ENCODE measurements at places on chromosomes 3 and 15.

- DNase-seq = peak; percentile 21
These were observed 289 bp downstream of the PCSK6 start for GRCh38 chr15:101489237-101489598.

DNA sequence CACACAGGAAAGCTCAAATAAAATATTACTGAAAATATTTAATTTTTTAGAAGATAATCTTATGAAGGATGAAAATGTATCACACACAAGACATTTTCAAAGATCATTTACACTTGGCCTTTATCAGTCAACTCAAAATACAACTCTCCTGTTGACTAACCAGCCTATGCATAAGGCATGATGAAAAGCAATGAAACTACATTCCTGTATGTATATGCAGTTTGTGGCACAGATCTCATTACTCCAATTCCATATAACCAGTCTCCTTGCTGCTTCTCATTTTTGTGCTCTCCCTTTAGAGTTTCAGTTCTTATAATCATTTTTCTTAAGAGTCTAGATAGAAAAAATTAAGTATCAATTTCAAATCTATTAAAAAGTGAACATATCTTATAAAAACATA is 25.8 kb downstream of the AQR start:
- no peak for DNase-seq

- no peak for DNase-seq
These were observed 150.1 kb downstream of the FGF12 start for GRCh38 chr3:192577271-192577670.

DNA sequence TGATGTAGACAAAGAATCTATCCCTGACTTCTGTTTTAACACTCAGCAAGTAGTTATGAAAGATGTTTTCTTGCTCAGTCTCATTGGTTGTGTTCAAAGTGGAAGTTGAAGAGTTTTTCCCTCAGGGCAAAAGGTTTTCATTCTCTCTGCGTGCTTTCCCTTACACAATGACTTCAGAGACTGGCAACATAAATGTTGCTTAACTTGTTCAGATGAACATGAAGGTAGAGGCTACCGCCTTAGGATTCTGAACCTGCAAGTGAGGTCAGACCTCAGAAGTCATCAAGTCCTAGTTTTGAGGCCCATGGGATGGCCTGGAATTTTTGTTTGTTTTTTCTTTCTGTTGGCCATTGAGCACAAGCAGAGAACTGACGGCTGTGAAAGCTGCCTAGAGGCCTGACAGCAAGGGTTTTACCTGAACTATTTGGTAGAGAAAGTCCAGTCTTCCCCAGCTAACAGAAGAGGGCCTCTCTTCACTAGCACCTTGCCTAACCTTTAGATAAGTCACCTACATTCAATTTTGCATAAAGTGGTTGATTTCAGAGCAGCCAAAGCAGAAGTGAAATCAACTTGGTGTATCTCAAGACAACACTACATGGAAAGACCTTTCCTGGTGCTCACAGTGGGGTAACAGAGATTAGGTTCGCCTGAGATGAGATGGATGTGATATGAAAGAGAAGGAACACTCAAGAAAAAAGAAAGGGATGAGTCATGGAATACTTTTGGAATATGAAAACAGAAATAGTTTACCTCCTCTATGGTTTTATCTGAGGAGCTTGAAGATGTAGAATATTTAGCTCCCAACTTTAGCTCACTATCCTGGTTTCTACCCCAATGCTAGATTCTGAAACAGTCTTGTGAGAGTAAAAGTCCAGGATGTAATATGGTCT is 53.6 kb upstream of the AP4E1 start:
- no peak for DNase-seq

DNA sequence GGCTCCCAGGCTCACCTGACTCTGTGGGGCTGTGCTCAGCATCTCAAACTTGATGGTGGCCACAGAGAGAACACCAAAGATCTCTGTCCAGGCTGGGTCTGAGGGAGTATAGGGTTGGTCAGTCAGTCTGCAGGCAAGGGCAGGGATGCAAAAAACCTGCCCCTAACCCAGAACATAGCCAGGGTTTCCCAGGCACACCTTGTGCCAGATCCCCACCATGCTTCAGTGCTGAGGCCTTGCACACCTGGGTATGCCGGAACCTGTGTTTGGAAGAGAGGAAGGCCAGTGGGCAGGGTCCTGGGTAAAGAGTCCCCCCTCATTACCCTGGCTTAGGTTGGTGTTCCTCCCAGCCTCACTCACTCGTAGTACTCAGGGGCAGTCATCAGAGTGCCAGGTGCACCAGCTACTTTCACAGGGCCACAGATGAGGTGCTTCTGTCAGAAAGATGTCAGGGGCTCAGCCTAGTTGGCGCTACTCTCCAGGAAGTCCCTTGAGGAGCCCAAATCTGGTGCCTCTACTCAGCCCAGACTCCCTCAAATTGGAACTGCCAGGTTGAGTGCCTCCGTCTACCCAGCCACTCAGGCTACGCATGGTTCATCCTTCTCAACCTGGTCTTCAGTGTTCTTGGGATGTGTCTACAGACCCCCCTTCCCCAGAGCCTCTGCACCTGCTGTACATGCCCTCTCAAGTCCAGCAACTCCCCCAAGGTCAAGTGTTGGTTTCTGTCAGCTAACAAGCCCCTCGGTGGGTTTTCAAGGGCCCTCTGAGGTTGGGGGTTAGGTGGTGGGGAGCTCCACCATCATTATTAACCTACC is 1.8 kb downstream of the DALRD3 start:
- no peak for DNase-seq

DNA sequence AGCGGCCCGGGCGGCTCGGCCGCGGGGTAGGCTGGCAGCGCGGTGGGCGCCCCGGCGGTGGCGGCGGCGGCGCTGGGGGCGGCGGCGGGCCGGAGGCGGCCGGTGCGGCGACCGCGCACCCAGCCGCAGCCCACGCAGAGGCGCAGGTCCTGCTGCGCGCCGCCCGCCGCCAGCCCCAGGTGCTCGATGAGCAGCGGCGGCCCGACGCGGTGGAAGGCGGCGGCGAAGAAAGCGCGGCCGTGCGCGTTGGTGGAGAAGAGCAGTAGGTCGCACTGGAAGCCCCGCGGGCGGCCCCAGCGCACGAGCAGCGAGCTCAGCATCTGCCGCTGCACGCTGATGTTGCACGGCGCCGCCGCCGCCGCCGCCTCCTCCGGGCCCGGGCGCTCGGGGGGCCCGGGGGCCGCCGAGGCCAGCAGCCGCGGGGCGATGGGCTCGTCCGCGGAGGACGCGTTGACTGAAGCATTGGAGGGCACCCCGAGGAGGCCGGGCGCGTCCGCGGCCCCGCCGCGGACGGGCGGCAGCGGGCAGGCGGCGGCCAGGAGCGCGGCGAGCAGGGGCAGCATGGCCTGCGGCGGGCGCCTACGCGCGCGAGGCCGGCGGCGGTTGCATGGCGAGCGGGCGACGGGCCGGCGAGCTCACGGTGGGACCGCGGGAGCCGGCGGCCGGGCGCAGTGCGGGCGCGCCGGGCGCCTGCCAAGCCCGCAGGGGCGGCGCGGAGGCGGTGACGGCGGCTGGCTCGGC is 452 bp downstream of the TMEM158 start:
- peak; percentile 46 for DNase-seq

- no peak for DNase-seq
These were observed 21.2 kb downstream of the RASA2 start for GRCh38 chr3:141508067-141508436.

DNA sequence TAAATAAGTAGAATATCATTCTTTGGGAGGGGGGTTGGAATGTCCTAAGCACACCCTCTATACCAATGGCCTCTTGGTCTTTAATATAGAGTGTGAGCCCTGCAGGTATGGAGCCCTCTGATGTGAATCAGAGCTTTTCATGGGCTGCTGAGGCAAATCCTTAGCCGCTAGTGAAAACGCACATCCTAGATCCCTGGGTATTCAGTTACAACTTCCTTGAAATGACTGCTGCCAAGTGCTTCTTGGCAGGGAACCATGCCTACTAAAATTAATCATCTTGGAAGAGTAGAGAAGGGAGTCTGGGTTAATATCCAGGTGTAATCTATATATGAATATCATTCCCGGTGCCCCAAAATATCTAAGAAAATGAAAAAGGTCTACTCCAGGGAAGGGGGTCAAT is 109.1 kb downstream of the POLQ start:
- no peak for DNase-seq

DNA sequence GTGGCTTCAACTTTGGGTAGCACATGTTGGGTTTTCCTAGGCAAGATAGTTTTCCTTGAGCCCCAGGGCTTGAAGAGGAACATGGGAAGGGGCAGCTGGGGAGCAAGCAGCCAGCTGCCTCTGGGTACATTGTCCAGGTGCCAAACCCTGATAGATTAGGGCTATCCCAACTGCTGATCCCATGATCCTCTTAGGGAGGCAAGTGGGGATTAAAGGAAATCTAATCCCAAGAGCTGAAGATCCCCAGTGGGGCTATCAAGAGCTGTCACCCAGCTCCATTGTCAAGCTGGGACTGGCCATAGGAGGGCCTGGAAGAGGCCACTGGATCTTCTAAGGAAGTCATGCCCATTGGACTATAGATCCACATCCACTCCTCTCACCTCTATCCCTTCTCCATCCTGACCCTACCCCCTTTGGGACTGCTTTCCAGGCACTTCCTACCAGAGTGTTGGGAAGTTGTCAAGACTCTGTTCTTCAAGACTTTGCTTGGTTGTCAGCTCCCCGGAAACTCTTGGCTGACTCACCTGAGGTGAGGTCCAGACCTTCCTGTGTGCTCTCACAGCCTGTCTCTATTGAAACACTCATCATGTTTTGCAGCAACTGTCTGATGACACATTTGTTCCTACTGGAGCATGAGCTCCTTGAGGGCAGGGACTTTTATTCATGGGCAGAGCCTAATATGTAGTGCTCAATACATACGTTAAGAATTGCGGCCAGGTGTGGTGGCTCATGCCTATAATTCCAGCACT is 5.9 kb downstream of the CAMK2N2 start:
- peak; percentile 52 for DNase-seq

- no peak for DNase-seq
These were observed 169.3 kb upstream of the TRIM42 start for GRCh38 chr3:140508550-140508949.

- DNase-seq = peak; percentile 86
These were observed at the start of gene STT3B for GRCh38 chr3:31532587-31533168. Gene STT3B, plus strand, starts transcription at chr3:31532925. Its CDS starts 74 bp downstream, at chr3:31532999.

- DNase-seq = no peak
These were observed 126.9 kb upstream of the CNTN4 start for GRCh38 chr3:1971780-1972179.

- no peak for DNase-seq
These were observed 69.7 kb upstream of the SPRED1 start for GRCh38 chr15:38182900-38183299.

- DNase-seq = no peak
These were observed 9.1 kb upstream of the PPM1L start for GRCh38 chr3:160746976-160747375.
